Dermis microvascular lymphatic vessel endothelial cell (primary cell): ENCODE measurements at places on chromosomes 11 and 22. TPM values are rescaled to one million over a fixed set of nuclear protein-coding genes. Genes with fewer than 3 reads are reported as not detected.

Gene SLC22A8
- total RNA-seq: not detected in 2 replicates

Gene FAM111B
- total RNA-seq: 11.0 and 14.4 TPM in 2 replicates

Gene KRTAP5-8
- total RNA-seq: not detected in 2 replicates

Gene TNNI2
- not detected in 2 replicates for total RNA-seq

Gene HOATZ
- total RNA-seq: not detected in 2 replicates

Gene OSM
- not detected in 2 replicates for total RNA-seq

Gene OR2AT4
- not detected in 2 replicates for total RNA-seq

Gene DDIAS
- 2.7 and 4.4 TPM in 2 replicates for total RNA-seq

Gene SYNGR1
- 0.39 and 0.89 TPM in 2 replicates for total RNA-seq

Gene SIK2
- 5.5 and 10.5 TPM in 2 replicates for total RNA-seq

Gene OR52I2
- not detected in 2 replicates for total RNA-seq

Gene KCNJ1
- total RNA-seq: under 0.01 and 0.13 TPM in 2 replicates

Gene VSTM5
- total RNA-seq: 0.13 TPM in 2 replicates

Gene MMP27
- not detected in 2 replicates for total RNA-seq

Gene PAMR1
- total RNA-seq: under 0.01 and 0.25 TPM in 2 replicates

Gene KCTD14
- total RNA-seq: under 0.01 and 0.26 TPM in 2 replicates
